ENCODE measurements at places on chromosomes 5 and 9.

DNA sequence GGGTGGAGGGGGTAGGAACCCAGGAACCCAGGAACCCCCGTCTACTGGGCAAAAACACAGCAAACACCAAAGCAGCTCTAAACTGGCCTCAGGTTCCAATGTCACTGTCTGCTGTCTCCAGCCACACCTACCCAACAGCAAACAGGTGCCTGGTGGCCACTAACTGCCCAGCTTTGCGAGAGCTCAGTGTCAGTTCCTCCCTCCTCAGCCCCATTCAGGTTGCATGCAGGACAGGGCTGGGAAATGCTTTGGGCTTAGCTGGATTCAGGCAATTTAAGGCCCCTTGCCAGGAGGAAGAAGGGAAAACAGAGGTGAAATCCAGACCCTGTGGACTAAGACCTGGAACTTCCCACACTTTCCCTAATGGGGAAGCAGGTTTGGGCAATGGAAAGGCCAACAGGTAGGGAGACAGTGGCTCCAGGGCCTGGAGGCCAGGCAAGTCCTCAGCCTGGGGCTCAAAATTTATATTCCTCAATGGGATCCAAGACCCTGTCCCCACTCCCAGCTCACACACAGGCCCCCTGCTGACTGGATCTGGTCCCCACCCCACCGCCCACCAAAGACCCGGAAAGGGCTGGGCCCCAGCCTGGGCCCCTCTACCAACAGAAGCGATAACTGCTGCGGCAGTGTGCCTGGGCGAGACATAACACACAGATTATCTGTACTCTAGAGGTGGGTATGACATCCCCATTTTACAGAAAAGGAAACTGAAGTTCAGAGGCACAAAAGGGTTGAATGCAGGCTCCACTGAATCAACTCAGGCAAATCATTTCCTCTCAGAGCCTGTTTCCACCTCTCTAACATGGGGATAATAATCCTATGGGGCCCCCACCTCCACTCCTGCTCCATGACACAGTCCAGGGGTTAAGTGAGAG lies 3.5 kb downstream of the EEIG1 start:
- no peak for DNase-seq

DNA sequence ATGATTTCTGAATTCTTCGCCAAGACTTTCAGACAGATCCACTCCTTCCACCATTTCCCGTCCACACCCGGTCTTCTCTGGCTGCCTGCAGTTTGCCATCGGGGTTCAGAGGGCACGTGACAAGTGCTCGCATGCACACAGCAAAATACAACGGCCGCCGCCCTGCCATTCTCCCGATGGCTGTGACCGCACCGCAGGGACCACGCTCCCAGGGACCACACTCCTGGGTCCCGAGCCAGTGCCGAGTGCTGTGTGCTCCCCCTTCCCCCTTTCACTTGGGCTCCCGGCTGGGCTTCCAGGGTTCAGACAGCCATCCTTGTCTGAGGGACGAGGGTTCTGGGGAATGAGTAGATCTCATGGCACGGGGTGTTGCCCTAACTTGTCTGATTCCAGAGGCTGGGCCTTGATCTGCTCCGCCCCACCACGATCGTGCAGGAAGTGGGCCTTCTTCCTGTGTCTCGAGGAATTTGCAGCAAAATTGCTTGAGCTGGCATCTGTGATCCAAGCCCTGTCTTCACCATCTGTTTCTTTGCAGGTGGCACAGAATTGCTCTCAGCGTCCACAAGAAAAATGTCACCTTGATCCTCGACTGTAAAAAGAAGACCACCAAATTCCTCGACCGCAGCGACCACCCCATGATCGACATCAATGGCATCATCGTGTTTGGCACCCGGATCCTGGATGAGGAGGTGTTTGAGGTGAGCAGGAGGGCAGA lies 59.2 kb downstream of the COL5A1 start:
- DNase-seq = no peak

- peak; percentile 3 for DNase-seq
These were observed 16.6 kb upstream of the PCDHB2 start for GRCh38 chr5:141077826-141078225.

GRCh38 chr5:51273871-51274270 lies 109.4 kb upstream of the ISL1 start:
- no peak for DNase-seq

DNA sequence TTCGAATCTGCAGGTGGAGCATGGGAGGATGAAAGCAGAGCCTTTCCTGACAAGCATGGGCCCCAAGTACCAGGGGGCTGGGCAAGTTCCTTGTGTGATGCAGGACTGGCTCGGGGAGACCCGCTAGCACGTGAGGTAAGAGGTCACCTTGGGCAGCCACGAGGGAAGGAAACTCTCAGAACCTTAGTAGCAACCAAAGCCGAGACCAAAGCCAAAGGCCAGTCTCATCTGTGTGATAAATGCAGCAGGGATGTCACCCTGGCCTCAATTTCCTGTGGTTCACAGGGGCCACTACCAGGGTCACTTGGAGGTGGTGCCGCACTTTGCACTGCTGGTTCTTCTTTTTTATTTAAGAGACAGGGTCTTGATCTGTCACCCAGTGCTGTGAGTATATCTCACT lies 39.5 kb downstream of the PRRT1B start:
- no peak for DNase-seq

- DNase-seq = no peak
These were observed 338.1 kb upstream of the ADAMTS16 start for GRCh38 chr5:4802044-4802443.

DNA sequence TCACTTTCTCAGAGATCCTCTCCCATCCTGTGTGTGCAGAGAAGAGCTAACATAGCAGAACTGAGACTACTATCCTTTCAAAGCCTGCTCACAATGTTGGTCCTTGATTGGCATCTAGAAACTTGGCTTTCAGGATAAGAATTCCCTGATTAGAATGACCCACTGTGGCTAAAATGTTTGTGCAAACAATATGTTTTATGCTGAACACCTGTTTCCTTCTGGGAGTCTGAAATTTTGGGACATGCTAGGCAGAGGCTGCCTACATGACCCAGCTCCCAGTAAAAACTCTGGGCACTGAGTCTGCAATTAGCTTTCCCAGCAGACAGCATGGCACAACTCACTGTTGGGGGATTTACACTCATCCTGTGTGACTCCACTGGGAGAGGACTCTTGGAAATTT lies 78.9 kb downstream of the CFAP95 start:
- DNase-seq = no peak

GRCh38 chr9:116074658-116075057 lies 78.9 kb upstream of the PAPPA start:
- DNase-seq = peak; percentile 42

GRCh38 chr9:5513966-5514616 lies 3.8 kb downstream of the PDCD1LG2 start:
- no peak for DNase-seq

- DNase-seq = no peak
These were observed 176.9 kb upstream of the SLC12A2 start for GRCh38 chr5:127906562-127907204.

DNA sequence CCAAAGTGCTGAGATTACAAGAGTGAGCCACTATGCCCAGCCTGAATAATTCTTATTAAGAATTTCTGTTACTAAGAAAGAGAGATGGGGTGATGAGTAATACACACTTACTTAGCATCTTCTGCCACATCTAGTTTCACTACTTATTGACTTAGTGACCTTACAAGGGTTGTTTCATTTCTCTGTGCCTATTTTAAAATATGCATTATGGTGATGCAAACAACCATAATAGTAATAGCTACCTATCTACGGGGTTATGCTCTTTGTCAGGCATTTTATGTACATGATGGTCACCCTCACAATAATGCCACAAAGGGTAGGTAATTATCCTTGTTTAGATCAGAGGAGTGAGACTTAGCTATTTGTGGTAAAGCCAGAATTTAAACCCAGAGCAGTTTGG lies 499.0 kb upstream of the SGCD start:
- DNase-seq = no peak

DNA sequence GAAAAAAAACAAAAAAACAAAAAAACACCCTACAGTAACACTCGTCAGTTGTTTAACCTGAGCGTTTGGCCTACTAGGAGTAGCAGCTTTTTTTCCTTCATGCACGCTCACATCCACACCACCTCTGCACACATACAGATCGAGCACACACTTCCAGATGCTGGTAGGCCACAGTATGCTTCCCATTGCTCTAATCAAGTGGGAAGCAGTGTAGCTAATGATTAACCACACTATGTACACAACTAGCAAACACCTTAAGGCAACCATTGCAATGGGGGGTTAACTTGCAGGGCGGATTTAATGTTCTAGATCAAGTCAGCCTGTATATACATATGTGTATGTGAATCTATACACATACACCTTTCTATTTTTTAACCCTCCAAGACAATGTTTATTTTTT lies 65.5 kb upstream of the GLRX start:
- no peak for DNase-seq

DNA sequence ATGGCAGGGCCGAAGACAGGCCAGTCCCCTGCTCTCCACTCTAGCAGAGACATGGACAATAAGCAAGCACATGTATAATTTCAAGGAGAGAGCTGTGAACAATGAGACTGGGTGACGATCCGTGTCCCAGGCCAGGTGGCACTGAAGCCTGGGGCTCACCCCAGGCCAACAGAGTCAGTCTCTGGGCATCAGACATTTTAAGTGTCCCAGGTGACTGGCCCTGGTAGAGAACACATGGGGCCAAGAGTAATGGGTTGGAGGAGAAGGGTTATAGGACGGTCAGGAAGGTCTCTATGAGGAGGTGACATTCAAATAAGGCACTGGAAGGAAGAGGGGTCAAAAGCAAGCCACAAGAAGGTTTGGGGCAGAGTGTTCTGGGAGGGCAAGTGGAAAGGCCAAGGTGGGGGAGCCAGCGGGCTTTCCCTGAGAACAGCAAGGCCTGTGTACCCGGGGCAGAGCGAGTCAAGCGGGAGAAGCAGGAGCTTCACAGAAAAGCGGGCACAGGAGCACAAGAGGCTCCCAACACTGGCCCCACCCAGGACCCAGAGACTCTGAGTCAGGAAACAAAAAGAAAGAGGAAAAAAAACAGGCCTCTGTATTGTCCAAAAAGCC lies 1.1 kb upstream of the AKNA start:
- no peak for DNase-seq

- no peak for DNase-seq
These were observed 2.3 kb upstream of the IRX2 start for GRCh38 chr5:2753452-2754420.

DNA sequence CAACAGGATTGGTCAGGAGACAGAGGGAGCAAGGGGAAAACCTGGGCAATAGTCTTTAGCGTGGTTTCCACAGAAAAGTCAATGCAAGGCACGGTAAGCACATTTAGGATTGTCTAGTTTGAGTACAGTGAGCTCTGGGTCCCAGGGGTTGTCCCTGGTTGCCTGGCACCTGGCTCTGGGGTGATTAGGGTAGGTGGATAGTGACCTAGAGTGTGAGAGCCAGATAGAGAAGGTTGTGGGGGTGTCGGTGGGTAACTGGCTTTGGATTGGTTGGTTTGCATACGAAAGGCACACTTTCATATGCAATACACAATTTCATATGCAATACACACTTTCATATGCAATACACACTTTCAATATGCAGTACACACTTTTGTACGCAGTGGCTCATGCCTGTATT lies 20.1 kb upstream of the GOLM1 start:
- DNase-seq = no peak

DNA sequence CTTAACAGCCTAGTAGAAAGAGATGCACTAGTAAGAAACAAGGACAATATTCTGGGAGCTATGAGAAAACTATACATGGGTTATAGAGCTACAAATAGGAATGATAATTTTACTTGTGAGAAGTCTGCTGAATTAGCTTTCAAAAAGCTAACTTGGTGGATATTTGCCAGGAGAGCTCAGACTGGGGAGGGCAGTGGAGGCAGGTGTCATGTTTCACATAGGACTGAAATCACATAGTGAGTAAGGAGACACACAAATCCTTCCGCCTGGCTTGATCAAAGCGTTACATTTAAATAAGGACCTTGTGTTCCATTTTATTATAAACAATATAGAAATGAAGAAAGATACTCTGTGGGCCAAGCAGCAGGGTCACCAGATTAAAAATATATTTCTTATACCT lies 235.0 kb downstream of the ISL1 start:
- DNase-seq = no peak

DNA sequence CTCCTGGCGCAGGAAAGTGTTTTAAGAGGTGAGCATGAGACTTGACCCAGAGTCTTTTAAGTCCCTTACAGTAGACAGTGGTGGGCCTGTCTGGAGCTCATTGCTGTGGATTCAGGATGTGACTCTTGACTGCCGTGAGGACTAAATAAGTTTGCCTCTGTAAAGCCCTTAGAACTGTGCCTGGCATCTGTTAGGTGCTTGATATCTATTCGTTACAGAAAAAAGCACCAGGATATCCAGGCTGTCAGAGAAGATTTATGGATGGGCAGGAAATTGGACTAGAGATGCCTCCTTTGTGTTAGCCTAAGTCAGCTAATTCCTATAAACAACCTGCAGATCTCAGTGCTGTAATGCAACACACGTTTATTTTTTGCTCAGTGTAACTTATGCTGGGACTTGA lies 12.6 kb downstream of the ERGIC1 start:
- no peak for DNase-seq

GRCh38 chr5:4549351-4549750 lies 590.8 kb upstream of the ADAMTS16 start:
- DNase-seq = no peak

- no peak for DNase-seq
These were observed 6.4 kb upstream of the RNU6ATAC start for GRCh38 chr9:134170532-134171315.

- DNase-seq = no peak
These were observed 75.6 kb downstream of the DMRT2 start for GRCh38 chr9:1125741-1126140.

GRCh38 chr9:92713528-92713927 lies 43.6 kb upstream of the IPPK start:
- DNase-seq = no peak

DNA sequence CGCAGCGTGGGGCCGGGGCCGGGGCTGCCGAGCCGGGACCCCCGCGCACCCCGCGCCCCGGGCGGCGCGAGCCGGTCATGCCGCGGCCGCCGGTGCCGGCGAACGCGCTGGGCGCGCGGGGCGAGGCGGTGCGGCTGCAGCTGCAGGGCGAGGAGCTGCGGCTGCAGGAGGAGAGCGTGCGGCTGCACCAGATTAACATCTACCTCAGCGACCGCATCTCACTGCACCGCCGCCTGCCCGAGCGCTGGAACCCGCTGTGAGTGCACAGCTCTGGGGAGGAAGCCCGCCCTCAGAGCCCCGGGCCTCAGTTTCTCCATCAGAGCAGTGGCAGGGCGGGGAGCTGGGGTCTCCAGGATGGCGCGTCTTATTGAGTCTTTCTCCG lies 335 bp downstream of the GALNT12 start:
- no peak for DNase-seq

GRCh38 chr5:55319491-55319890 lies 11.7 kb downstream of the MTREX start:
- DNase-seq = no peak

- DNase-seq = no peak
These were observed 20.8 kb downstream of the RETREG1 start for GRCh38 chr5:16595881-16596580.

DNA sequence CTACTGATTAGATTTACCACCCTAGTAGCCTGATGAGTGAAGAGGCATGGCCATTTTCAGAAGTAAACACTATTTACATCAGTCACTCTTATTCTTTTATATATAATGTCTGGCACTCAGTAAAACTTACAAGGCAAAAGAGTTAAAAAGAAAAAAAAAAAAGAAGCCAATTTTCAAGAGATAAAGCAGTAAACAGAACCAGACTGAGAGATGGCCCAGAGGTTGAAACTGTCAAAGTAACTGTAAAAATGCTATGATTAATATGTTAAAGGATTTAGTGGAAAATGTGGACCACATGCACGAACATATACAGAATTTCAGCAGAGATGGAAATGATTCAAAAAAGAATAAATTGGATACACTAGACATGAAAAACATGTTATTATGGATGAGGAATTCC lies 6.4 kb upstream of the GPR150 start:
- no peak for DNase-seq
